Activated naive CD4-positive, alpha-beta T cell treated with anti-CD3 and anti-CD28 coated beads, Interleukin-2, amount 50 U/mL, for 72 hours (primary cell): ENCODE measurements at places on chromosomes 7 and 10. TPM values are rescaled to one million over a fixed set of nuclear protein-coding genes. Genes with fewer than 3 reads are reported as not detected.
A peak's percentile ranks its signal among the peaks of the same experiment; 100 is the strongest.

- no peak for DNase-seq
Observed at GRCh38 chr7:66015440-66016130, 33.6 kb upstream of the GUSB start.

Gene GPR85
- total RNA-seq, result 0.09 TPM

GRCh38 chr7:111953611-111954010 is 252.6 kb downstream of the DOCK4 start:
- DNase-seq, result no peak

DNA sequence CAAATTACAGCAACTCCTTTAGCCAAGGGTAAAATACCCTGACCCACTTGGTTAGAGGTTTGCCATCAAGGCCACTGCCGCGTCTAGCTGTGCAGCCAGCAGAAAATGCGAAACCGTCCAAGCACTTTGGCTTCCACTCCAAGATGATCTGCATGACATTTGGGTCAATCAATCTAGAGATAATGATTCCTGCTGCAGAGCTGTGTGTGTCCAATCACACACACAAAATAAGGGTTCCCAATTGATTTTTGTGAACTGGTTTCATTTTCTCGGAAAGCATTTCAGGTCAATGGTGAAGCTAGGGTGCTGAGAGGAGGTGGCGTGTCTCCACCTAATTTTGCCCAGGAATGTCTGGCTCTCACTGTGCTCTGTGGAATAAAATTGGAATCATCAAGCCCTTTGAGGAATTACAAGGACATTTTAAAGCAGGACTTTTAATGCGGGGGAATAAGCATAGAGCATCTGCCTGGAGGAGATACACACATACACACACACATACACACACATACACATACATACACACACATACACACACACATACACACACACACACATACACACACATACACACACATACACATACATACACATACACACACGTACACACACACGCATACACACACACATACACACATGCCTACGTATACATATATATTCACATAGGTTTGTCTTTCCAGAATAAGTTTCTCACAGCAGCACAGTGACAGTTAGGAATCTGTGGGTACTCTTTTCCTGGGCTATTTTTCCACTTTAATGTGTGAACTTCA is 59.5 kb downstream of the ACADSB start:
- DNase-seq, result no peak

DNA sequence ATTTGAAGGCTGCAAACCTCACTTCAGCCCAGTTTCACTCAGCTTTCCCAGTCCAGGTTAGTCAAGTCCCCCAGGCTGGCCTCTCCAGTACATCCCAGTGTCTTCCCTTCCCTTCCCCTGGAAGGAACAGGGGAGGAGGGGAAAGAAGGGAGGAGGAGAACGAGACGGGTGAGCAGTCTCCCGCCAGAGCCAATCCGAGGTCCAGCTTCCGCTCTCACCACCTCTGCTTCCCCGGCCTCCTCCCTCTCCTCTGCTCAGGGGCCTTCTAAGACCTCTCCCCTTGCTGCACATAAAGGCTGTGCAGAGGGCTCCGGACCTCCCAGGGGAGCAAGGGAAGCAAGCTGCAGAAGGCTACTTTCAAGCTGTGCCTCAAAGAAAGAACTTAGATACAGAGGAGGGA is 4.1 kb downstream of the ATG9B start:
- no peak for DNase-seq

DNA sequence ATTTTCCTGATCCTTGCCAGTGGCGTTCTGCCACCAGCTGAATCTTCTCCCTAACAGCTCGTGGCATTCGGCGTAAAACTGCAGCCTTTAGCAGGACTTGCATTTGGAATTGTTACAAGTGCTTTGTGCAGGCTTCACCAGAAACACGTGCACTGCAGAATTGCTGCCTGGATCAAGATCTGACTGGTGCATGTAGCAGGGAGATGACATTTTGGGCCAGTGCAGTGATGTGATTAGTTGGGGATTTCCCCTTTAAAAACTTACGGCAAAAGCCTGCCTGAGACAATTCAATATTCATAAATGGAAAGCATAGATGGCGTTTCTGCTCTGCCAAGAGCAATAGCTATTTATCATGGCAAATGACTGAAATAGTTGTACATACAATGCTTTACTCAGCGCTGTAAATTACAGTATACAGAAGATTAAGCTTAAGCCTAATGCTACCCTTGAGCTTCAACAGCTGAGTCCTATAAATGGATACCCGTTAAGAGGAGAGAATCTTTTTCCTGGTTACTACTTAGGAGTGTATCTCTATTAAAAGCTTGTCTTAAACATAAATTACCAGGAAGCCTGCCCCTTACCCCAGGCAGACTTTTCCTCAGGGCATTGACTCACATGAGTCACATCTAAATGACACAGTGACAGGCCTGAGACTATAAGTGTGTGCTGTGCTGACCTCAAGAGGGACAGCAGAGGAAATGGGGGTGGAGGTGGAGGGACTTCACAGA is 106.3 kb downstream of the ATXN7L1 start:
- DNase-seq, result no peak

DNA sequence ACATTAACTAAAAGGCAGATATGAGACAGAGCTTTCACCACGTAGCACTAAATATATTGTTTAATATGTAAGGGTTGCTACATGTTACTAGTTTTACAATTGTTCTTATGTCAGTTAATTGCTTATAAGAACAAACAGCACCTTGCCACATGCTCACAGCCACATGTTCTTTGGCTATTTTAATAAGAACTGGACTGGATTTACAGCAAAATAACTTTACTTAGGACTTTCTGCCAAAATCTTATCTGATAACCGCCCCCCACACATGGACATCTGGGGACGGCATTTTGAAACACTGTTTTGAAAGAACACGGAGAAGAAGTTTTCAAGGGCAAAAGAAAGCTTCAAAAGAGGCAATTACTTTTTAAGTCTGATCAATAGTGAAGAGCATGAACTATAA is 45.3 kb downstream of the JAZF1 start:
- no peak for DNase-seq

Gene SPDYE1
- total RNA-seq, result not detected

- DNase-seq, result no peak
Observed at GRCh38 chr7:46633200-46633599, 712.1 kb upstream of the IGFBP3 start.

Gene ZPBP
- not detected for total RNA-seq

- no peak for DNase-seq
Observed at GRCh38 chr10:71247414-71247705, 35.0 kb downstream of the UNC5B start.

DNA sequence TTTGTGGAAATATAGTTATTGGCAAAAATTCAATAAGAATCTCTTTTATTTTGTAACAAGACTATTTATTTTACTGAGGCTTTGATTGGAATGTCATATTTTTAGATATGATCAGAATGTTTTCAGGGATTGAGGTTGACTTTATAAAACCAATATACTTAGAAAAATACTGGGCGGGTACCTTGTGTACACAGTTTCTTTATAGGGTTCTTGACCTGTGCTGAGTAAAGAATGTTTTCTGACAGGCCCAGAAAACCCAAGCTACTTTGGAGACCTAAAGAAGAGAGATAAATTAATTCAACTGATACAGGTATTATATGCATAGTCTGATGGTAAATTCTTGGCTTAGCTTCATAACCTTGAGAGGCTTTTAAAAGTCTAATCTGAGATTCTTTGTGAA is 23.9 kb upstream of the SPAM1 start:
- DNase-seq, result no peak

Gene CTBP2
- total RNA-seq, result 1.2 TPM

Gene ASAH2B
- total RNA-seq, result 5.1 TPM

- DNase-seq, result no peak
Observed at GRCh38 chr7:41030673-41031072, 672.2 kb downstream of the INHBA start.

DNA sequence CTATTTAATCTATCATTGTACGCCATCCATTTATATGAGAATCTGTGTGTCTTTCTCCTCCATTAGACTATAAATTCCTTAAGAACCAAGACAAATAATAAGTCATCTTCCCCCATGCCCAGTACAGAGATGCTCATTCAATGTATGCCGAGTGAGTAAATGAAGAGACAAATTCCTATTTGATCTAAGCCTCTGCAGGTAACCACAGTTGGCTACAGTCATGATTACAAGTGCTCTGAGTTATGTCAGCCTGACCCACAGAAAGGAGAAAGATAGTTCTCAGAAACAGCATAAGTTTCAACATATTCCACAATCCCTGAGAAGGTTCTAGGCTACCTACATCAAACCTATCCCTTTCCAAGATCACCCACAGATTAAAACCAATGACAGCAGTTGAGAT is 46.1 kb downstream of the MPP7 start:
- DNase-seq, result no peak

- no peak for DNase-seq
Observed at GRCh38 chr10:44986670-44987069, 8.1 kb upstream of the DEPP1 start.

DNA sequence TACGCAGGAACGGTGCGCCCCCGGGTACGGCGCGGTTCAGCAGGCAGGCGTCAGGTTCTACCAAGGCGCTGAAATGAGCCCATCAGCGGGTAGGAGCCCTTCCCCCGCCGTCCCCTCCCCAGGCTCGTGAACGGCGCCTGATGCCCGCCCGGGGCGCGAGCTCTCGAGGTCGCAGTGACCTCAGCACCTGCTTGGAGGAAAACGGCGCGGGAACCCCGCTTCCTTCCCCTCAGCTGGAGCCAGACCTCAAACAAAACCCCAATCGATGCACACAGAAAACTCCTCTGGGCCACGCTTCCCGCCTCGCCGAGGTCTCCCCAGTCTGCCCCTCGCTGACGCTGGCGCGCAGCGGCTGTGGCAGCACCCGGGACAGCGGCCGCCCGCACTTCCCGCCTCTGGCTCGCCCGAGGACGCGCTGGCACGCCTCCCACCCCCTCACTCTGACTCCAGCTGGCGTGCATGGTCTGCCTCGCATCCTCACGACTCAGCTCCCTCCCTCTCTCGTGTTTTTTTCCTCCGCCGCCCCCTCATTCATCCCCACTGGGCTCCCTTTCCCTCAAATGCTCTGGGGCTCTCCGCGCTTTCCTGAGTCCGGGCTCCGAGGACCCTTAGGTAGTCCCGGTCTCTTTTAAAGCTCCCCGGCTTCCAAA is 514 bp upstream of the GAD2 start:
- DNase-seq, result peak; percentile 56

- no peak for DNase-seq
Observed at GRCh38 chr10:70563230-70563629, 39.3 kb downstream of the PRF1 start.

DNA sequence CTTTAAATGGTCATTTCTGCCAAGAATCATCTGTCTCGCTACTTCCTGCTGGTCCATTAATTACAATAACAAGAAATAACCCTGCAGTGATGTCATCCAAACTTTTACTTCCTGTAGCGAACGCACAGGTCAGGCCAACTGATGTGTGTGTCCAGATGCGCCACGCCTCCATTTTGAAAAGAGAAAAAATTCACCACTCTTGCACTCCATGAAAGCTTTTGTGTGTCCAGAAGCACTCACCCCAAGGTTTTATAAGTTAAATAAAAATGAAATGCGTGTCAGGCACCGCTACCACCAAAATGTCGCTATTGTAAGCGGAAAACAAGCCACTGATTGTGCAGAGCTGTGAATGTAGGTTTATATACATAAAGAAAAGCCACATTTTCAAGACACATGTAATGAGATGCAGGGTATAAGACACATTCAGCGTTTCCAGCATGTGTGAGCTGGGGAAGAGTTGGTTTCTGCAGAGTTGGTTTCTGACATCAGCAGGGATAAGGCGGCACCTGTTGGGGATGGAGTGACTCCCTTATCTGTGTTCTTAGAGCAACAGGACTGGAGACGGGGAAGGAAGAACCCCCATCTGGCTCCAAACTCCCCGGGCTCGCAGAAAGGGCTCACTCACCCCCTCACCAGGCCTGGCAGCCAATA is 83.3 kb downstream of the CTBP2 start:
- no peak for DNase-seq

GRCh38 chr7:137741443-137741842 is 105.3 kb downstream of the DGKI start:
- DNase-seq, result no peak

Gene CYCS
- 172 TPM for total RNA-seq

Gene ZNF425
- 0.34 TPM for total RNA-seq

- no peak for DNase-seq
Observed at GRCh38 chr10:100183481-100183880, 2.3 kb downstream of the ERLIN1 start.

Gene ABCB1
- total RNA-seq, result 5.1 TPM

DNA sequence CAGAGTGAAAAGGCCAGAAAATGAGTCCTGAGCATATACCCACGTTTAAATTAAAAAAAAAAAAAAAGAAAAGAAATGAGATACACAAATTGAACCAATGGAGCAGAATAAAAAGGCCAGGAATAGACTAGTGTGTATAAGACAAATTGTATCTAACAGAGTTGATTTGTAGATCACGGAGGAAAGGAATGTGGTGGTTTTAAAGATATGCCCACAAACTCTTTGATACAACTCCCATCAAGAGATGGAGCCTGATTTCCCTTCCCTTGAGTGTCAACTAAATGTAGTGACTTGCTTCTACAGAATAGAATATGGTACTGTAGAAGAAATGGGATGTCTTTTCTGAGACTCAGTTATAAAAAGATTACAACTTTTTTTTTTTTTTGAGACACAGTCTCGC is 10.4 kb downstream of the SYPL1 start:
- DNase-seq, result no peak

GRCh38 chr7:130881799-130882141 is 147.8 kb upstream of the KLF14 start:
- no peak for DNase-seq

DNA sequence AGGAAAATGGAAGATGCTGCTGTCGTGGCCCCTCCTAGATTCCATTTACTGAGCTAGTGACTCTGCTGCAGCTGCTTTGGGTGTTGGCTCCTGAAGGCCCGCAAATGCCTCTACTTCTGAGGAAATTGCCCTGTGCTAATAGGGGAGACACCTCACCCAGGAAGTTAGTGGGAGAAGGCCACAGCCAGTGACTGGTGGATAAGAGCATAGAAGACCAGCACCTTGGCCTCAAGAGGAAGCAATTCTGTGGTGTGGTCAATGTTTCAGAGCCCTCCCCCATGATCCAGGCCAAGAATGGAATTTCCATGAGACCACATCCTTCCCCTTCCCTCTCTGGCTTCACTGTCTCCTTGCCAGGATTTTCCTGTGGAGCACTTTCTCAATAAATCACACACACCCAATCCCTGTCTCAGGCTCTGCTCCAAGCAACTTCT is 25.0 kb upstream of the FZD1 start:
- no peak for DNase-seq

DNA sequence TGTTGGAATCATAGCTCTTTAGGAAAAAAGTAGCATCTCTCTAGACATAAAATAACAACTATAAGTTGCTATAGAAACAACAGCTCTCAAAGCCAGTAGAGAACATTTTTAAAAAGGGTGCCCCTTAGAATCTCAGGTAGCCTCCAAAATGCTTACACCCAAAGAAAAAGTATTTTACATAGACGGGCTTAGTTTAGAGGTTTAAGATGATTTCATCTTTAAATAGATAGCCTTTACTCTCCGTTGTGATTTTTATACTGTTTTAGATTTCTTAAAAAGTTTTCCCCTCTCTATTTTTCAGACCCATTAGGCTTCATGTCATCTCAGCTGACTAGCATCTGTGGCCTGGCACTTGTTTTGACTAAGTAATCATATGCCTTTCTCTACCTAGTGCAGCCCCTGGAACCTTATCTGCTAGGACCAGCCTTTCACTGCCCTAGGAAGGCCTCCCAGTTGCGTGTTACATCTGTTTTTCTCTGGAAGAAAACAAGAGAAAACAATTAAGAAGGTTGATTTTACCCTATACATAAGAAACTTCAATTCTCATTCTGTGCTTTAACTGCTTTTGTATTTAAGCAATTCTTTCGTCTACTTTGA is 6.9 kb upstream of the BPGM start:
- no peak for DNase-seq
